Fibroblast of skin of abdomen (primary cell): ENCODE measurements at places on chromosomes 6 and 20.
A peak's percentile ranks its signal among the peaks of the same experiment; 100 is the strongest.

DNA sequence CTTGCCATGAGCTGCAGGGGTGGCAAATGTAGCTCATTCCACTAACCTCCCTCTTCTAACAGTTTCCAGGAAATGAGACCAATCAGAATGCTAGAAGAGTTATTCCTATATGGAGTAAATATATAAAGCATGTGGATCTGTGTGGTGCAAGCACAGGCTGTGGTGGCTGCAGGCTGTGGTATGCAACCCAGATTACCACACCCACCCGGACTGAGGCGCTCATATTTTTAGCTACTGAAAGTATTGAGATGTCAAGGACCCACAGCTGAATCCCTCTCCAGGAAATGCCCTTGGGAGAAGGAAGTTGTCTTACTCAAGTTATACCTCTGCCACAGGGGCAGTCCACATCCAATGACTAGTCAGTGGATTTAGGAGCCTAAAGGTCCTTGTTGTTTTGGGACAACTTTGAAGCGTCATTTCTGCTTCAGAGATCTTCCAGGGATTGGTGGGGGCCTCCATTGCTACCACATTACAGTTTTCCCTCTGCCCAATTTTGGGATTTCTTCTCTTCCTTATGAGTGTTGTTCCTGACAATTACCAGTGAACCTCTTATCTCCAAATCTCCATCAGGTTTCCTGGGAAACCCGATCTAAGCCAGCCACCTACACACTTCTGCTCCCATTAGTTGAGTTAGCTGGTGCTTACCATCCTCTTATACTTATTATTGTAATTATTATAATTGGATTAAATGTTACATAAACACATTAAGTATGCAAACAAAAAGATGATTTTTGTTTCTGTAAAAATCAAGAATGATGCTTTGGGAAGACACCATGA, 12.1 kb upstream of the REPS1 start:
- DNase-seq: peak; percentile 58

GRCh38 chr6:102525336-102525735, 1131.8 kb downstream of the GRIK2 start:
- no peak for DNase-seq

DNA sequence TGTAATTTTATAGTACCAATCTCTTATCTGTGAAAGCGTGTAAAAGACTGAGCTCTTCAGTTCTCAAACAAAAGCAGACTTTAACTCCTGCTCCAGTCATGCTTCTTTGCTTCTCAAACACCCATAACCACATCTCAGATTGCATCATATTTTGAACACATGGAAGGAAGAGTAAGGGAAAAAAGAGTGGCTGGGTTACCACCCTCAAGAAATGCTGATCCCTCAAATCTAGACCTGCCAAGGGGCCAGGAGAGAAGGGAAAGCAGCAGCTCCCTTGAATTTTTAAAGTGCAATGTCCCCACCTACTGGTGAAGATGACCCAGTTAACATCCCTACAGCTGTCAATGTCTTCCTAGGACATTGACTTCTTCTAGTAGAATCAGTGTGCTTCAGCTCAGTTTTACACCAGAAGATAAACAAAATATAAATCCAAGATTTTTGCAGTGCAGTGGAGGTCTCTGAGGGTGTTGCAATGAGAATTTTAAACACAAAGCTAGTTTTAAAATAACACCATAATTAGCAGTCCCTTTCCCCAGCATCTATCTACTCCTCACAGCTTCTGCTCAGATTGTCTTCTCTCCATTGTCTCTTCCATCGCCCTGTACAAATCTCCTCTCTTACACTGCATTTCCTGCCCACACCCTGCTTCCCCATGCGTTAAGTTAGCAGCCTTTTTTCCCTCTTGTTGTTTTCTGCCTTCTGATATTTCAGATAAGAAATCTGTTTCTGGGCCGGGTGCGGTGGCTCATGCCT, 22.6 kb upstream of the HLA-DQB2 start:
- peak; percentile 64 for DNase-seq

GRCh38 chr20:38590676-38591473, 9.9 kb downstream of the ADIG start:
- DNase-seq: no peak

- no peak for DNase-seq
Observed at GRCh38 chr6:127515234-127515793, 3.8 kb downstream of the MTCL3 start.

- DNase-seq: peak; percentile 97
Observed at GRCh38 chr6:7787137-7787608, 61.3 kb downstream of the BMP6 start.

DNA sequence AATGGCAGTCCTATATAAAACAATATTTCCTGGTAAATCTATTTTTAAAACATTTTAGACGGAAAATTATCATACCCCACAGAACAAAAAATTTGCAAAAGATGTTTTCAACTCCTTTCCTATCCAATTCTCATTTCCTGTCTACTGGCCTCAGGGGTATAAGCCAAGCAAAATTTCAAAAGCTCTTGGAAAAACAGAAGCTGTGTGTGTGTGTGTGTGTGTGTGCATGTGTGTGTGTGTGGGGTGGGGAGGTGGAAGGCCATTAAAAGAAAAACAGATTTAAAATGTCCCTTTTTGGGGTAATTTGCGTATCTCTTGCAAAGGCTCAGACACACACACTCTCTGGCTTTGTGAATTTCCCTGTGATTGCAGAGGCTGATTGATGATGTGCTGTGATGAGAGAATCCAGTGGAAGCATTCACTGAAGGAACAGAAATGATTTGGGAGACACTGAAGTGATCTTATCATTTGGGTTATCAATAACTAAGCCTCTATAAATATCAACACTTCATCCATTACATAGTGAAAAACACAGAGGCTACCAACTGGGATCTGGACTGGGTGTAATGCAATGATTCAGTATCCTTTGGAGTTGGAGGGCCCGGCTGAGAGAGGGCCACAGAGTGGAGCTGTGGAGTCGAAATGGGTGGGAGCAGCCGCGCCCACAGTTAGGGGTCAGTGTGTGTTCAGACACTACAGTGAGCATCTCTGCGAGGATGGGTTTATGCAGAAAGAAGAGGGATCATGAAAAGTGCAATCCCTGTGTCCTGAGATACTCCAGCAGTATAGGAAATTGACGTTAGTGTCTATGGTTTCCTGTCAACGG, 106.8 kb upstream of the PREP start:
- peak; percentile 52 for DNase-seq

- no peak for DNase-seq
Observed at GRCh38 chr20:43397147-43397546, 60.5 kb upstream of the SRSF6 start.

DNA sequence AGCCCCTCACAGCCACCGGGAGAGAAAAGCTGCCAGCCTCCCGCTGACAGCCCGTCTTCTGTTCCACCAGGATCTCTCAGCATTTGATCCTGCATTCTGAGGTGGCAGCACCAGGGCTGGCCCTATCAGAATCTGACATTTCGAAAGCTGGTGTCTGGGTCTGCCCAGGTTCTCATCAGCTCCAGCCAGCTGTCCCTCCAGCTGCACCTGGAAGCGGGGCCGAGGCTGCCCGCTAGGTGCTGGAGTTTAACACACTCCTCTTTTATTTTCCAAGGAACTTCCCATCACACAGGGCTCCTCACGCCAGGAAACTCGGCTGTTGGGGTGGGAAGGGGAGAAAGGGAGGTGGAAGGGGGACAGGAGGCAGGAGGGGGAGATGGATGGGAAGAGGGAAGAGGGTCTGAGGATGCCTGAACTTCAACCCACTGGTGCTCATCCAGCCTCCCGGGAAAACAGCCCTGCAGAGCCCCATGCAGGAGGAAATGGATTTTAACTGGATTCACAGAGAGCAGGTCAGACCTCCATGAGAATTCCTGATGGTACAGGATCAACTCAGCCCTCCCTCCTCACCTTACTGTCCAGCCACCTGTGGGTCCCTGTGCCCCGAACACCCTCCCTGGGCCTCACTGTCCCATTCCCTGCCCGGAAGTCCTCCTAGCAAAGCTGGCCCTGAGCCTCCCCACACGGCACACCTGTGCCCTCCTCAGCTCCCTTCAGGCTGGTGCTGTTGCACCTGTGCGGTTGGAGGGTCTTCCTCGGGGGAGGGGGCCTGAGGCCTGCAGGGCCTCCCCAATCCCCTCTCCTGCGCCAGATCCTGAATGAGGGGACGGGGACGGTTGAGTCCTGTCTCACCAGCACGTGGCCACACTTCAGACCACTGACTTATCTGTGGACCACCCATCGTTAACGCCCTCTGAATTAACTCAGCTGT, 3.9 kb upstream of the LSM14B start:
- DNase-seq: no peak

GRCh38 chr20:36641506-36641843, 4.5 kb downstream of the SLA2 start:
- DNase-seq: no peak

DNA sequence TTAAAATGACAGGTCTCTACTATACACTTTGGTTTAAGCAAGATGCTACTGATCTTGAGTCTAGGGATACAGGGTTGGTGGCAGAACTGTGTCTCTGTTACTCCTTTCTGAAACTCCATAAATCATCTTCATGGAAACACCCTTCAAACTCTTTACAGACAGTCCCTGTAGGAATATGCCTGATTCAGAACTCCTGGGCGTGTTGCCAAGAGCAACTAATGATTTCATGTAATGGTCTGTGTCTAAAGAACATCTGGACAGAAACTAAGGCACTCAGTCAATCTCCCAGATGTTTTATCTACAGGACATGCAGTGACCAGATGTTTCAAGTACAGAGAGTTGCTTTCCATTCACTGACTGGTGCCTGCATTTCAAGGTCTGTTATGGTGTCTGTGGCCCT, 464.4 kb upstream of the CHD6 start:
- DNase-seq: no peak

GRCh38 chr6:82741325-82741995, 324.2 kb downstream of the UBE3D start:
- peak; percentile 24 for DNase-seq

DNA sequence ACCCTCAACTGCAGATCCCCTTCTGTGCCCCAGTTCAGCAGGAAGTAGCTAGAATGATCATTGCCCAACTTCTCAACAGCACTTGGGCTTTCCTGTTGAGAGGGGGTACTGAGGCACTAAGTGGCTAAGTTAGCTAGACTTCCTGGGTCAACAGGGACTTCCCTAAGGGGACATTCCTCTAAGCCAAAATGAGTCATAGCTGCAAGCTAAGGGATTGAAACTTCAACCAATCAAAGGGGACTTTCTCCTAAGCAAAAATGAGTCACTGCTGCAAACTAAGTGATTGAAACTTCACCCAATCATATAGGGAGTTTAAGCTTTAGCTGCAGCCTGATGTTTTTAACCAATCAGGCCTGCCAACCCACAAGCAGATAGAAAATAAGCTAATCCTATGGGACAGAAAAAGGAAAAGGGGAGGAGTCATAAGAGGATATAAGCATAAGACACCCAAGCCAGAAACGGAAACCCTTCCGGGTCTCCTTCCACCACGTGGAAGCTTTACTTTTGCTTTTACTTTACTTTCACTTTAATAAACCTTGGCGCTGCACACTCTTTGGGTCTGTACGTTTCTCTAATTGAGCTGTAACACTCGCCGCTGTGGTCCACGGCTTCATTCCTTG, 659.0 kb upstream of the HS3ST5 start:
- DNase-seq: no peak

GRCh38 chr20:44166477-44166876, 20.5 kb downstream of the JPH2 start:
- DNase-seq: peak; percentile 93

- no peak for DNase-seq
Observed at GRCh38 chr6:132126150-132126549, 175.0 kb upstream of the CCN2 start.

- peak; percentile 55 for DNase-seq
Observed at GRCh38 chr6:139149383-139149782, 14.5 kb downstream of the HECA start.

DNA sequence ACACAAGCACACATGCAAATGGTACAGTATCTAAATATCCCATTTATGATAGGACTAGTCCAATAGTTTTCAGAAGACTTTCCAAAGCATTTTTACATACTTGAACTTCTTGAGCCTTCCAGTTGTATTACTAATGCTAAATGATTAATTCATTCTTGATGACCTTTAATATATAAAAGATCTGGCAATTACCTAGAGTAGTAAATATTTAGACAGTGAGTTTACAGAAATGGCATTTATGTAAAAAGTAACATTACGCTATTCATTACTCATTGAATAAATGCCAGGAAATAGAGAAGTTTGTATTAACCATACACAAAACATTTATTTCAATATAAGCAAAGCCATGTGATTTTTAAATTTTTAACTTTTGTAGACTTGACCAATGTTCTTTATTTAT, 158.8 kb downstream of the DST start:
- peak; percentile 47 for DNase-seq

- DNase-seq: peak; percentile 44
Observed at GRCh38 chr20:50366270-50367103, 143.7 kb upstream of the PTPN1 start.

GRCh38 chr20:18436847-18437246, 30.0 kb downstream of the DZANK1 start:
- DNase-seq: no peak

DNA sequence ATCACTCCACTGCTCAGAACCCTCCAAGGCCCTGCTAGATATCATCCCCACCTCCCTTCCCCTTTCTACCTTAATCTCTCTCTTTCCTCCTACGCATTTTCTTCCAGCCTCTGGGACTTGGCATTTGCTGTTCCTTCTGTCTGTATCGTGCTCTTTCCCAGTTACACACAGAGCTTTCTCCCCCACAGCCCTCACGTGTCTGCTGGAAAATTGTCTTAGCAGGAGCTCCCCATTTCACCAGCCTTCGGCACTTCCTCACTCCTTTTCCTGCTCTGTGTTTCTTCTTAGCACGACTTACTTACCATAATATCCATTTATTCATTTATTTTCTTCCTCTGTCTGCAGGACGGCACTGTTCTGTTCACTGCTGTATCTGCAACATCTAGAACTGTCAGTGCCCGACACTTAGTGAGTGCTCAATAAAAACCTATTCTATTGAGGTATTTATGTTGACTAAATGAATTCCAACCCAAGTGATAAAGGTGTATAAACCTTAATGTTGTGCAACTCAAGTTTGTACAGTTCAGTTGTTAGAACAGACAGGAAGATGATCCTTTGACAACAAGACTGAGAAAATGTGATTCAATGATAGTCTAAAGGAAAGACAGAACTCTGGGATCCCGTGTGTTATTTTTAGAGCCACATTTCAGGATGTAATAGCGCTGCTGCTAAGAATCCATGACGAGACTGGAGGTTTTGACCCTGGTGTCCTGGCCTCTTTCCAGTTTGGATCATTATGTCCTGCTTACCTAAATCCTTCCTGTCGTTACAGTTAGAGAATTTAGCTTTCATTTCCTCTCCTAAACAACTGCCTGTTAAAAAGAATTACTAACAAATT, 170.1 kb upstream of the LAMP5 start:
- DNase-seq: peak; percentile 62

GRCh38 chr6:14742171-14742570, 503.7 kb upstream of the JARID2 start:
- no peak for DNase-seq

DNA sequence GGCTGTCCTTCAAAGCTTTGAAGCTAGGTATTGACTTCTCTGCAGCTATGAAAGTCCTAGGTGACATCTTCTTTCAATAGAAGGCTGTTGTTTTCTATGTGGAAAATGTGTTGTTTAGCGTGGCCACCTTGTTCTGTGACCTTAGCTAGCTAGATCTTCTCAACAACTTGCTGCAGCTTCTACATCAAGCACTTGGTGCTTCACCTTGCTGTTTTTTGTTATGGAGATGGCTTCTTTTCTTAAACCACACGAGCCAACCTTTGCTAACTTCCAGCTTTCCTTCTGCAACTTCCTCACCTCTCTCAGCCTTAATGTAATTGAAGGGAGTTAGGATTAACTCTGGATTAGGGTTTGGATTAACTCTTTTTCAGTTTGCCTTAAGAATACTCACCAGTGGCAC, 128.6 kb upstream of the MMS22L start:
- no peak for DNase-seq
